ENCODE measurements at places on chromosomes 7 and 10.

- DNase-seq: no peak
Observed at GRCh38 chr7:130956417-130957136, 222.6 kb upstream of the KLF14 start.

DNA sequence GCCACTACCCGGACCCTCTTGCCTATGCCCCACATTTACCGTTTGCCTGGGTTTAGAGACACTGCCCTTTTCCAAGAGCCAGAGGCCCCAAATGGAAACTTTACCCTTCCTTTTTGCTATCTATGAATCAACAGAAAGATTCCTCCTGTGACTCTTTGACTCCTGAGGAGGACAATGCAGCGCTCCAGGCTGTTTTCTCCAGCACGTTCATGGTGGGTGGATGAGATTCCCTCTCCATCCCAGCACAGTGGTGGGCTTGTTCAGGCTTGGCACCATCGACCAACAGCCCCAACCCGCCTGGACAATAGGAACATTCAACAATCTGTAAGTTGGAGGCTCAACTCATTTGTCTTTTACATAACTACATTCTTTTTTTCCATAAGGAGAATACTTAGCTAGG is 55.9 kb downstream of the DLD start:
- DNase-seq: no peak

DNA sequence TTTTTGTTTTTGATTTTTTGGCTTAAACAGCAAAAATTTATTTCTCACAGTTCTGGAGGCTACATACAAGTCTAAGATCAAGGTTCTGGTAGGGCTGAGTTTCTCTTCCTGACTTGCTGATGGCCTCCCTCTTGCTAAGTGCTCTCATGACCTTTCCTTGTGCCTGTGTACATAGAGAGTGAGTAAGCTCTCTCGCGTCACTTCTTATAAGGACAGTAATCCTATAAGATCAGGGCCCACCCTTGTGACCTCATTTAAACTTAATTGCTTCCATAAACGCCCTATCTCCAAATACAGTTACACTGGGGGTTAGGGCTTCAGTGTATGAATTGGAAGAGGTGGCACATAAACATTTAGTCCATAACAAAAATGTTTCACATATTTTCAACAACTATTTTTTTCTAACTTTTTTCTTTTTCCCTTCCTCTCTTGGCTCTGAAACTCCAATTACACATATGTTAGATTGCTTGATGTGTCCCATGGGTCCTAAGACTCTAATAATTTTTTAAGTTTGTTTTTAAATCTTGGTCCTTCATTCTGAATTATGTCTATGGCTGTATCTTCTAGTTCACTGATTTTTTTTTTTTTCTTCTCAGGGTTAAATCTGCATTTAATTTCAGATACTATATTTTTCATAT is 149.8 kb downstream of the HBP1 start:
- no peak for DNase-seq

DNA sequence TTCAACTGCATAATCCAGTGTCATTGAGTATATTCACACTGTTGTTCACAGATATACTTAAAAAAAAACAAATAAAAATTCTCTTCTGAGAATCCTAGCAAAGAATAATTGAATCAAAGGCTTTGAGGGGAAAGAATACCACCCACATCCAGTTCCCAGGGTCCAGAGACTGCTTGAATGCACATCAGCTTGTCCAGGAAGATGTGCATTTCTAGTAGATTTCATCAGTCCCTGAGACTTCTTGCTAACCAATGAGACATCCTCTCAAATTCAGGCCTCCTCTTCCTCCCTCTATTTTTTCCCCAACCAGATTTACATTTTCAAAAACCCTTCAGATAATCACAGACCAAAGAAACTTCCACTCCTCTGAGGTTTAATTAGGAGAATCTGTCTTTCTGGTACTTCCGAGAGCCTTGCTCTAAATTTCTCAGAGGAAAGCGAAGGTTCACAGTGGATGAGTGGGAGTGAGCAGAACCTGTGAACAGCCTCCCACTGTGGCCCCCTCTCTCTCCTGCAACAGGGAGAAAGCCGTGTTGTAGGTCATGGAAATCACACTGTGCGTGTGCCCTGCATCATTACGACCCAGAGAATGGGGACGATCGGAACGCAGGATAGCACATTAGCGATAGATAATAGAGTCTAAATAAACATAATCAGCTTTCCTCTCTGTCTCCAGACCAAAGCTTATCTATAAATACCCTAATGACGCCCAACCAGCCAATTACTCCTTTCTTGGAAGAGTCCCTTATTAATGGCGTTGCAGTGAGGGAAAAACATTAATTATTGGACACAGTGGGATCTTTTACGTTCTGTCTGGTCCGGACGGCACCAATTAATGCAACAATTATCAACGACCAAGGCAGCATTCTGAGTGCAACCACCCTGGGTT is 212.5 kb downstream of the EMX2 start:
- no peak for DNase-seq

DNA sequence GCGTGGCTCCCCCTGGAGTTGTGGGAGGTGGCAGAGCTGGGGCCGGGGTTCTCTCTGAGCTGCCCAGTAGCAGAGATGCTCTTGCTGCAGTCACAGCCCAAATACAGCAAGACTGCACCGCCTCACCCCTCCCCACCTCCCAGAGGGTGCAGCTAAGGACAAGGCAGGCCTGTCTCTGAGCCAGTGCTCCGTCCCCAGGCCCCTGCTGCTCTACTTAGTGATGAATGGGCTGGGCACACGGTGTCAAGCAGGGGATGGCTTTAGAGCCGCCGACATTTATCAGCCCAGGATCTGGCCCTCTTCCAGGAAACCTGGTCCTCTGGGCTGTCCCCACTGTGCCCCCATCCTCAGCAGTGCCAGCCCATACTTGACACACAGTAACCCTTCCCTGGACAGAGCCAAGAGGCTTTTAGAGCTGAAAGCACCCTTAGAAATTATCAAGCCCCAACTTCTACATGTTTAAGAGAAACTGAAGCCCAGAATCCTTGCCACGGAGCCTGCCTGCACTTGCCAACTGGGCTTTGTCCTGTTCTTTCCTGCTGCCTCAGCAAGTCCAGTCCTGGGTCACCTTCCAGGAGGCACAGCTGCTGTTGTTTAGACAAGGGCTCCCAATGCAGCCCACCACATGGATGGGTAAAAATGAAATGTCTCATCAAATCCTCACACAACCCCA is 137.1 kb upstream of the UNC5B start:
- DNase-seq: no peak

- DNase-seq: no peak
Observed at GRCh38 chr7:106964466-106964865, 80.0 kb upstream of the PRKAR2B start.
